ENCODE measurements at places on chromosomes 13 and 19.

DNA sequence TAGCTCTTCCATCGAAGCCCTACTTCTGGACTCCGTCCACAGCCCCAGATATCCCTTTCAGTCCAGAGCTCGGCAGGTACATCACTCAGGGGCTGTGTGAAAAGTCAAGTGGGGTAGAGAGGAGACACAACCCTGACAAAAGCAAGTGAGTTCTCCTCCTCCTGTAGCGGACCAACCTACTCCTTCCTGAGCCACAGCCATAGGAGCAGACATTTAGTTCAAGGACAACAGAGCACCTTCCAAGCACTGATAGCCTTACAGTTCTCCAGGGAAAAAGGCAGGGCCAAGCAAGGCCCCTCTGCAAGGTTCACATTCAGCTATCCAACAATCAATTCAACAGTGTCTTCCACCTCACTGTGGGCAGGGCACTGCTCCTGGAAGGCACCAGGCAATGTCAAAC lies 89.0 kb downstream of the FGF14 start:
- no peak for DNase-seq

DNA sequence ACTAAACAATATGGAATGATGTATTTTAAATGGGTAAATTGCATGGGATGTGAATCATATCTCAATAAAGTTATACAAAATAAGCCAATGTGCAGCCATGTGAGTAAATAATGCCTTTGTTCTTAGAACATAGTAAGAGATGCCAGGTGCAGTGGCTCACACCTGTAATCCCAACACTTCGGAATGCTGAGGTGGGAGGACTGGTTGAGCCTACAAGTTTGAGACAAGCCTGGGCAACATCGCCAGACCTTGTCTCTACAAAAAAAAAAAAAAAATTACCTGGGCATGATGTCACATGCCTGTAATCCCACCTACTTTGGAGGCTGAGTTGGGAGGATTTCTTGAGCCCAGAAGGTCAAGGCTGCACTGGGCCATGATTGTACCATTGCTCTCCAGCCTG lies 230.7 kb downstream of the RFC3 start:
- no peak for DNase-seq

DNA sequence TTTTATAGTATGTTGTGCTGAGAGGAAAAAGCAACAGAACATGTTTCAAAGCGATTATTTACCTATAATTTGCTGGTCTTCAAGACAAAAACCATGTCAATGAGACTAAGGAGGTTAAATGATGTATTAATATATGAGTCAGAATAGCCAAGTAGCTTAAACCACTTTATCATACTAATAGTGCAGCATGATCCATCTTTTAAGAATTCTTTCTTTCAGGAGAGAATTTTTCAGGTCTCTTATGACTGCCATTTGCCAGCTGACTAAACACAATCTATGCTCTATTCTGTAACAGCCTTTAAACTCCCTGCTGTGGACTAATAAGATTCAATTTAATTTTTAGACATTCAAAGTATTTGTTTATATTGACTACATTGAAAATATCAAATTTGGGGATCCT lies 93.7 kb downstream of the TRPC4 start:
- no peak for DNase-seq

DNA sequence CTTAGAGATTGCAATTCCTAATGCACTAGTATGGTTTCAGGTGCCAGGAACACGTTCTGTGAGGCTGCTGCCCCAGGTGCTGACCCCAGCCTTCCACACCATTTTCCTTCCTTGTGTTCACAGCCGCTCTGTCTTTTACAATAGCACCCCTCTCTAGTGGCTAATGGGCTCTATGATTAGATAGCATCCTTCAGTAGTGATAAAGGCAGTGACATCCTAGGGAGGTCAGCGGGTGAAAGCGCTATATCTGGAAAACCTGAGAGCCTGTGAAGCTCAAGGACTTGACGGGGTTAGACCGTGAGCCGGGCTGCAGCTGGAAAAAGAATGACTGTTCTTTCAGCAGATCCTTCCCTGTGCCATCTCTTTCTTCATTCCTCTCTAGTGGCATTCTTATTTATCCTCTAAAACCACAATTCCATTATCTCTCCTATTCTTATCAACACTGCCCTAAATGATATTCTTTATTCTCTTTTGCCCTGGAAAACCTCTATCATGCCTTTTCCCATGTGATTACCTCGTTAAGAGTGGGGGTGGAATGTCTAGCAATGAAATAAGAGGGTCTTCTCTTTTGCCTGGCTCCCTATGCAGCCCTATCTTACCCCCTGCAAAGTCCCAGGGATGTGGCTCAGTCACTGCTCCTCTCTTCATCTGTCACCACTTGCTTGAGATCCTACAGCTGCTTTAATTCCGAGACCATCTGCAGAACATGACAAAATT lies 21.8 kb downstream of the ALOX5AP start:
- DNase-seq: no peak

DNA sequence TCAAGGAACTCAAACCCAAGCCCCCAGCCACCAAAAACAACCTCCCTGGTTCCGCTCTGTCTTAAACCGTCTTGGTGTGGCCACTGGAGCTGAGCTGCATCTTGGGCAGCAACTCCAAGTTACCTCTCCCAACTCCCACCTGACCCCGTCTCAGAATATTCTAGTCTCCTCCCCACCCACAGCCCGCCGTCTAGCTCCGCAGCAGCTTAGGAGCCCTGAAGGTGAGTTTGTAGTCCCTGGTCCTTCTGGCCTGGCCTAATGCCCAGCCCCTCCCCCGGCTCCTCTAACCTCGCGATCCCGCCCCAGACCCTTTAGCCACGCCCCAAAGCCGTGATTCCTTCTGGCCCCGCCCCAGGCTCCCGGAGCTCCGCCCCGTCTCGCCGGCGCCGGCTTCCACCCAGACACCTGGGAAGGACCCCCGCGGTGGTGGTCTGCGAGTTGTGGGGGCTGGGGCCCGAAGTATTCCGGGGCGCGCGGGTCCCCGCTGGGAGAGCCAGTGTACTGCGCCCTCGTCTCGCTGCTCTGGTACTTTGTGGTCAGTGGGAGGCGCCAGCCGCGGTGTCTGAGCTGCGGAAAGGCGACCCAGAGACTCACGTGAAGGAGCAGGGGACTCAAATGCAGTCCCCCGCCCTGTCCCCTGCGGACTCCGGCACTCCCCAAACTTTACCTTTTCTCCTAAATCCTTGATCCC lies 2.5 kb upstream of the LHB start:
- DNase-seq: peak; percentile 60

GRCh38 chr13:21009036-21009435 lies 52.4 kb downstream of the LATS2 start:
- DNase-seq: no peak

DNA sequence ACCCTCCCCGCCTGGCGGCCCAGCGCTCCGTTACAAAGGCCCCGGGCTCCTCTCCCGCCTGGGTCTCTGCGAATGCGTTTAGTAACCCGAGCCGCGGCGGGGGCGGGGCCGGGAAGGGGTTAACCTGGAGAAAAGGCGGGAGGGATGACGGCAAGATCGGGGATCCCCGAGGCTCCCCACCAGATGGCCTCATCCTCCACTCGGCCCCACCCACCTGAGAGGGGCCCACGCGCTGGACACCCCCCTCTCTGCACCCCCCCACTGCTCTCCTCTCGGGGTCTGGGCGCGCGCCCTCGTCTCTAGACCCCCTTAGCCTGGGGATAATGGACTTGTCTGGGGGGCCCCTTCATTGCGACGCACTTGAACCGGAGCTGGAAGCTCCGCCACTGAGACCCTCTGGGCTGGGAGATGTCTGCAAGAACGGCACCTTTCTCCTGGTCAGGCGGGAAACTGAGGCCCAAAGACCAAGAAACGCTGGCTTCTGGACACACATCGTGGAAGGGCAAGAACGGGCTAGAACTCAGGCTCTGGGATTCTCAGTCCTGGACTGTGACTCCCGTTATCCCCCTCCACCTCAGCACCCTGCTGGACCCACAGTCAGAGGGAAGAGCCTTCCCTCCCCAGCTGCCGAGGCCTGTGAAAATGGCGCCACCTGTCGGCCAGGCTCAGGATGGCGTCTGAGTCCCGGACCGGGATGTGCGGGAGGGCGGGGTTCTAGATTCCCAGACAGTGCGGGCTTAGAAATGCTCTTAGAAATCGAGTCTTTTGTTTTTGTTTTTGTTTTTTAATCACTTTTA lies 2.9 kb upstream of the LTBP4 start:
- DNase-seq: peak; percentile 98

GRCh38 chr19:3985643-3986259 lies 488 bp upstream of the EEF2 start:
- no peak for DNase-seq

DNA sequence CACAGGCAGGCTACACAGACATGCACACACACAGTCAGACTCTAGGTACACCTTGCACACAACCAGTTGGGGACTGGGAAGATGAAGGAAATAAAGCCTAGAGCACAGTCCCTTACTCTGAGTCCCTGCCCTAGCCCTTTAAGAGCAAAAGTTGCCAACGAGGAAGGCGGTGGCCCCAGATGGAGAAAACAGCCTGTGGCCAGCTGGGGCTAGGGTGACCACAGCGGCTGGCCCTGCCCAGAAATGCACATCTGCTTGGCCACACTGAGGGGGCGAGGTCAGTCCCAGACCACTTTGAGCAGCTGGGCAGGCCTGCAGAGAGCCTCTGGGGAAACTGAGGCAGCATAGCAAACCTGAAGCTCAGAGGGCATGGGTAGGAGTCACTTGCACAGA lies 52.3 kb downstream of the PTPRS start:
- no peak for DNase-seq

DNA sequence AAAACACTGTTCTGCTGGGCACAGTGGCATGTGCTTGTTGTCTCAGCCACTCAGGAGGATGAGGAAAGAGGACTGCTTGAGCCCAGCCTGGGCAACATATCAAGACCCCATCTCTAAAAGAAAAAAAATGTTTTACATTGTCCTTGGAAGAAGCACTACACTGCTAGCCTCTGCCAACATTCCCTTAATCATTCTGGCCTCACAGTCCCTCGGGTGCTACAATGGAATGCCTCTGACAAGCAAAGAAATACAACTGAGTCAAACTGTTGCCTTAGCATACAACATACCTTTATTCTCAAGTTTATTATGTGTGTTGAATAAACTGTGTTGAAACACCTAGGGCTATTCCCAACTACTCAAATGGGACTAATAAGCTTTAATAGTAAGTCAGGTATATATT lies 56.1 kb downstream of the PSPC1 start:
- DNase-seq: no peak

DNA sequence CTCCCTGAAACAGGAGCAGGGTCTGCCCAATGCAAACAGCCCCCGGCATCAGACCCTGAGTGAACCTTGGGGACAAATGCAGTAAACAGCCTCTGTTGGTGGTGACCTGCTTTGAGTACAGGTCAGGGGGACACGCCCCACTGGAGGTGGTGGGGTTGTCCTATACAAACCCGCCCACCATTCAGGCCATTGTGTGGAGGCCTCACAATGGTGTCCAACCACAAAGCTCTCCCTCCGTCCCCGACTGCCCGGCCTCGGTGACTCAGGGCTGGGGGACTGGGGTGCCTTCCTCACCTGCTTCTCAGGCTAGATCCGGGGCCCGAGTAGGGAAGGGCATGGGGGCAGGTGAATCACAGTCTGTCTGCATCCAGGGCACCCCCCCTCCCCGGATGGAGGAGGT lies 1.5 kb downstream of the MUC16 start:
- DNase-seq: no peak

DNA sequence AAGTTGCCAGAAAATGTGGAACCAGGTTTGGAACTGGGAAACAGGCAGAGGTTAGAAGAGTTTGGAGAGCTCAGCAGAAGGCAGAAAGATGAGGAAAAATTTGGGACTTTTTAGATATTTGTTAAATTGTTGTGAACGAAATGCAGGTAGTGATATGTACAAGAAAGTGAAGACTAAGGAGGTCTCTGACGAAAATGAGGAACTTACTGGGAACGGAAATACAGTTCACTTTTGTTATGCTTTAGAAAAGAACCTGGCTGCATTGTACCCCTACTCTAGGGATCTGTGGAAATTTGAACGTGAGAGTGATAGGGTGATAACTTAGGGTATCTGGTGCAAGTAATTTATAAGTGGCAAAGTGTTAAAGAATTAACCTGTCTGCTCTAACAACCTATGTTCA lies 632.4 kb downstream of the SLITRK5 start:
- DNase-seq: no peak

- no peak for DNase-seq
Measured at GRCh38 chr13:104281910-104282309, 1215.7 kb upstream of the SLC10A2 start.

DNA sequence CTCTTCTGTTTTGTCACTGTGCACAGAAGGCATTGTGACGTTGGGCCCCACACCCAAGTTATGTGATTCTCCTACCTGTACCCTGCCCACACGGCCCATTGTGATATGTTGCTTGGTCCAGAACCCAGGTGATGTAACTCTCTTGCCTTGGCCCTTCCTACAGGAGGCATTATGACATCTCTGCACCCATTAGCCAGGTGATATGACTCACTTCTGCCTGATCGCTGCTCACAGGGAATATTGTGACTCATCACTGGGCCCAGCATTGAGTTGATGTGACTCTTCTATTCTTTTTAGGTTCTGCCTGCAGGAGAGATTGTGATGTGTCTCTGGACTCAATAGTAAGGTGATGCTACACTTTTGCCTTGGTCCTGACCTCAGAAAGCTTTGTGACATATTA lies 65.4 kb upstream of the ZNF91 start:
- no peak for DNase-seq

DNA sequence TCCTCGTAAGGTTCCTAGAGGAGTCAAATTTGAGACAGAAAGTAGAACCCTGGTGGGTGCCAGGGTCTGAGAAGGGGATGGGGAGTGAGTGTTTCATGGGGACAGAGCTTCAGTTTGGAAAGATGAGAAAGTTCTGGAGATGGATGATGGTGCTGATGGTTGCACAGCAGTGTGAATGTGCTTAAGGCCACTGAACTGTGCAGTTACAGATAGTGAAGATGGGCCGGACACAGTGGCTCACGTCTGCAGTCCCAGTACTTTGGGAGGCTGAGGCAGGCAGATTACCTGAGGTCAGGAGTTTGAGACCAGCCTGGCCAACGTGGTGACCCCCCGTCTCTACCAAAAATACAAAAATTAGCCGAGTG lies 917 bp downstream of the SPC24 start:
- no peak for DNase-seq

GRCh38 chr19:15180451-15181390 lies 20.1 kb downstream of the NOTCH3 start:
- no peak for DNase-seq

GRCh38 chr13:62302341-62302740 lies 886.7 kb upstream of the PCDH20 start:
- no peak for DNase-seq

- peak; percentile 92 for DNase-seq
Measured at GRCh38 chr13:31044364-31045285, 112.2 kb downstream of the TEX26 start.

- no peak for DNase-seq
Measured at GRCh38 chr19:40763526-40763925, 11.8 kb upstream of the MIA start.

- no peak for DNase-seq
Measured at GRCh38 chr13:40302351-40302750, 364.1 kb downstream of the FOXO1 start.

GRCh38 chr13:106522898-106523525 lies 12.4 kb downstream of the EFNB2 start:
- DNase-seq: no peak

GRCh38 chr19:46990991-46991676 lies 28.5 kb upstream of the NPAS1 start:
- peak; percentile 89 for DNase-seq

Measured in SJCRH30 (cell line).